ENCODE measurements at places on chromosomes 13 and 19. TPM values are rescaled to one million over a fixed set of nuclear protein-coding genes. Genes with fewer than 3 reads are reported as not detected.

GRCh38 chr13:76837801-76838200 lies 48.4 kb downstream of the KCTD12 start:
- H3K36me3 ChIP-seq, result no peaks in the 10 kb centered on the region
- H3K27me3 ChIP-seq, result no peaks in the 10 kb centered on the region
- H3K4me1 ChIP-seq, result peaks cover 4% of the 10 kb centered on the region
- DNase-seq, result no peak
- H3K4me3 ChIP-seq, result no peak overlapping the region
- no peak overlapping the region for H3K27ac ChIP-seq

The SIAH3 gene
- total RNA-seq, result 0.09 TPM

DNA sequence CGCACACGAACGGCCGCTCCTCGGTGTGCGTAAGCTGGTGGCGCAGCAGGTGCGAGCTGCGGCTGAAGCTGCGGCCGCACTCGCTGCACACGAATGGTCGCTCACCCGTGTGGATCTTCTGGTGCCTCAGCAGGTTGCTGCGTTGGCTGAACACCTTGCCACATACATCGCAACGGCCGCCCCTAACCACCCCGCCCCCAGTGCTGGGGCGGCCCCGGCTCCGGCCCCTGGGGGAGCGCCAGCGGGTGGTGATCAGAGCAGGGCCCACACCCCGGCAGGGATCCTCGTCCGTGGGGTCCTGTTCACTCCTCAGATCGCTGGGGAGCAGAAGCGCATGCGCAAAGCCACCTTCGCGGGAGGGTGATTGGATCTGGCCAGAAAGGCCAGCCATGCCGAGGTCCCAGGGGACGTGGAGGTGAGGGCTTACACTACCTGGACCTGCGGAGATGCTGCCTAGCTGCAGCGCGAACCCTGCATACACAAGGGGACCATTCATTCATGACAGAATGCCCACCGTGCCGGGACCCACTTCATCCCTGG lies 4.7 kb upstream of the UBE2M start:
- peaks cover 56% of the 10 kb centered on the region for H3K27me3 ChIP-seq
- 0 out of 2 replicates have a peak, but pooled peaks cover 3% of the 10 kb centered on the region for H3K36me3 ChIP-seq
- H3K4me3 ChIP-seq, result peak overlapping the region; percentile 66
- no peak overlapping the region for H3K27ac ChIP-seq
- DNase-seq, result peak; percentile 30

The FGF14 gene
- 0.80 TPM for total RNA-seq

The ZNF568 gene
- 9.4 TPM for total RNA-seq

DNA sequence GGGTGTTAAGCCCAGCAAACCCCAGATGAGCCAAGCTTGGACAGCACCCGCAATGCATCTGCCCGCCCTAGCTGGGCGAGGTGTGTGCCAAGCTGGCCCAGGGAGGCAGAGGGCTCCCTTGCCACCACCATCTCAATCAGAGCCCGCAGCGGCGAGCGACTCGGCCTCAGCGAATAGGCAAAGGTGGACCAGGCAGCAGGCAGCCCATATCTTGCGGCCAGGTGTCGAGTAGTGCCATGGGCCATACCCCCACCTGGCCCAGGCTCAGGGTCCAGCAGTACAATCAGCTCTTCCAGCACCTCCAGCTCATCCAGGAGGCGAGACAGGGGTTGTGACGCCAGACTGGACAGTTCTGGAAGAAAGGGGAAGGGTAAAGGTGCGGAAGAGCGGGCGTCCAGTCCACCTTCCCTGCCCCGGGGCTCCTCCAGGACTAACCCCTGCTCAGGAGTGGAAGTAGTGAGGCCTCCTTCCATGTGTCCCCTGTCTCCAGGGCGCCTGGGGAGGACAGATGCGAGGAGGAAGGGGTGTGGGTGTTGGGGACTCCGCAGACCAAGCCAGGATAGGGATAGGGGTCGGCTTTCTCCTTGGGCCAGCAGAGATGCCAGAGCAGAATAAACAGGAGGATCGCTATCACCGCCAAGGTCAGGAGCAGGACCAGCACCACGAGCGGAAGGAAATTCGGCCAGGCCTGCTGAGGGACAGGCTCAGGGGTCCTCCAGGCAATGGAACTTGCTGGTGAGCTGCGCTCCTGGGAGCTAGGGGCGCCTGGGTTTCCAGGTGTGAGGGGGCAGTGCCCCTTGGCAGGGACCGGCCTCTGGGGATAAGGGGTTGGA lies 2.8 kb downstream of the IGFLR1 start:
- H3K36me3 ChIP-seq, result peaks cover 26% of the 10 kb centered on the region
- peak overlapping the region; percentile 81 for H3K4me3 ChIP-seq
- DNase-seq, result no peak

DNA sequence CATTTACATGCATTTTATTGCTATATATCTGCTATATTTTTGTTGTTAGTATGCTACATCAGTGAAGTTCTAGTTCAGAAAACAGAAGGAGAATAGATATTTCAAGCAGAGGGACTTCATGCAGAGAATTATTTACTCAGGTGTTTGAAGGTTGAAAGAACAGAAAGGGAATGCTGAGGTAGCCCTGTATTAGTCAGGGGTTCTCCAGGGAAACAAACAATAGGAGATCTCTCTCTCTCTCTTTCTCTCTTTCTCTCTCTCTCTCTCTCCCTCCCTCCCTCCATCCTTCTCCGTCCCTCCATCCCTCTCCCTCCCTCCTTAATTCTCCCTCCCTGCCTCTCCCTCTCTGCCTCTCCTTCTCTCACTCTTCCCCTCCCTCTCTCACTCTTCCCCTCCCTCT lies 114.3 kb upstream of the TDRD3 start:
- no peaks in the 10 kb centered on the region for H3K27me3 ChIP-seq
- peaks cover 8% of the 10 kb centered on the region for H3K36me3 ChIP-seq
- H3K4me1 ChIP-seq, result peaks cover 26% of the 10 kb centered on the region
- no peak for DNase-seq

DNA sequence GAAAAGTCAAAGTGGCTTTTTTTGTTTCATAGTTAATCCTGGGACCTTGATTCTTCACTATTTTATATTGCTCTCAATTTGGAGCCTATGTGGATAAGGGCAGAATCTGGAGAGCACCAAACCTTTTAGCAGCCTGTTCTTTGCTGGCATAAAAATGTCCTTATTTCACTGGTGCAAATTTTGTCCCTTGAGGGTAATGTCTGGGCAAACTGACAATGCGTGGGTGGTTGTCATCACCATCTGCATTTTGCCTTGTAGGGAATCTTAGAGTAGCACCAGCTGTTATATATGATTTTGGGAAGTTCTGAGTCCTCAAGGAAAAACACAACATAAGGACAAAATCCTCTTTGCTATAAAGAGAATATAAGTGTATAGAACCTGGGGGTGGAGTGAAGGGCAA lies 336.9 kb upstream of the HTR2A start:
- peaks cover 8% of the 10 kb centered on the region for H3K4me1 ChIP-seq
- no peak overlapping the region for H3K27ac ChIP-seq
- H3K27me3 ChIP-seq, result no peaks in the 10 kb centered on the region
- no peak for DNase-seq
- H3K36me3 ChIP-seq, result peaks cover 16% of the 10 kb centered on the region

DNA sequence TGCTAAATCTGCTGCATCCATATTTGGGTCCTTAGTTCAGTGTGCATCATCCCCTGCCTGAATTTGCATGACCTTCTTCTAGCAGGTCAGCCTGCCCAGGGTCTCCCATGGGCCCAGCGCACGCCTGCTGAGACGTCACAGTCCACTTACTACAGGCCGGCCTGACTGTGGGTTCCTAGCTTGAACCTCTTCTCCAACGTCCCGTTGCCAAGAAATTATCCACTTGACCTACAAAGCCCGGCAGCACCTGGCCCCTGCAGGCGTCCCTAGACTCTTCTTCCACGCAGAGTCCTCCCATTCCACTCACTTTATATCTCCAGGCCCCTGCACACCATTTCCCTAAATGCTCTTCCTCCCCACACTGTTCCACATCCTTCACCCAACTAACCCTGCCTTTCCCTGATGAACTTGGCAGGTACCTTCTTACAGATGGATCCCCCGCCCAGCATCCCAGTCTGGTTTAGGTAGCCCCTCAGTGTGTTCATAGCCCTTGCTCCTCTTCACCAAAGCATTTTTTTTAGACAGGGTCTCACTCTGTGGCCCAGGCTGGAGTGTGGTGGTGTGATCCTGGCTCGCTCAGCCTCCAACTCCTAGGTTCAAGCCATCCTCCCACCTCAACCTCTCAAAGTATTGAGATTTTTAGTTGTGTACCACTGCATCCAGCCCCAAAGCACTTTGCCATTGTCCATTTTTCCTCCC lies 155.0 kb upstream of the SOX1 start:
- peaks cover under 1% of the 10 kb centered on the region for H3K27me3 ChIP-seq
- H3K27ac ChIP-seq, result no peak overlapping the region
- 0 out of 2 replicates have a peak, but pooled peaks cover 4% of the 10 kb centered on the region for H3K4me1 ChIP-seq
- H3K4me3 ChIP-seq, result no peak overlapping the region
- peak; percentile 1 for DNase-seq
- no peaks in the 10 kb centered on the region for H3K36me3 ChIP-seq

GRCh38 chr19:2575734-2576481 lies 100.0 kb downstream of the GADD45B start:
- H3K4me3 ChIP-seq, result no peak overlapping the region
- H3K27ac ChIP-seq, result 0 out of 2 replicates have a peak overlapping the region, but pooled peaks have one; percentile 52
- no peaks in the 10 kb centered on the region for H3K27me3 ChIP-seq

- no peaks in the 10 kb centered on the region for H3K36me3 ChIP-seq
- H3K27me3 ChIP-seq, result no peaks in the 10 kb centered on the region
Measured at GRCh38 chr13:59721926-59722910, 441.5 kb downstream of the DIAPH3 start.

The C19orf81 gene
- total RNA-seq, result 22.9 TPM

The GIPR gene
- total RNA-seq, result 1.7 TPM

DNA sequence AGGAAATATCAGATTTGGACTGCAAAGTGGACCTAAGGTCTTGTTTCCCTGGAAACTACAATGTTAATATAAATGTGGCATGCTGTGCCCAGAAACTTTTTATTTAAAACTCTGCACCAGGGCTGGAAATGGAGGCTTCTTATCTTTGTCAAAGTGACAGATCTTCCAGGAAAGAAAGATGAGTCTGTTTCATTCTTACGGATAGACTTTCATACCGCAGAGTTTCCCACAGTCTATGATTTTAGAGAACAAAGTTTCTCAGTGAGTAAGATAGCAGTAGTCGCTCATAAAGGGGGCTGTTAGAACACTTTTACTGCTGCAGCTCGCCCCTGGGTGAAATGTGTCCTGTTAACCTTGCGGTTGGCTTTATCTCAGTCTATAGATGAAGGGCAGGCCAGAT lies 6.7 kb downstream of the CLEC11A start:
- H3K27me3 ChIP-seq, result peaks cover 35% of the 10 kb centered on the region
- no peak for DNase-seq
- H3K36me3 ChIP-seq, result no peaks in the 10 kb centered on the region
- H3K27ac ChIP-seq, result no peak overlapping the region

- peaks cover 33% of the 10 kb centered on the region for H3K27me3 ChIP-seq
- peak; percentile 55 for DNase-seq
- peak overlapping the region; percentile 41 for H3K4me3 ChIP-seq
- H3K4me1 ChIP-seq, result peaks cover 34% of the 10 kb centered on the region
- no peak overlapping the region for H3K27ac ChIP-seq
- no peaks in the 10 kb centered on the region for H3K36me3 ChIP-seq
Measured at GRCh38 chr19:13091400-13092157, 11.1 kb downstream of the LYL1 start.

DNA sequence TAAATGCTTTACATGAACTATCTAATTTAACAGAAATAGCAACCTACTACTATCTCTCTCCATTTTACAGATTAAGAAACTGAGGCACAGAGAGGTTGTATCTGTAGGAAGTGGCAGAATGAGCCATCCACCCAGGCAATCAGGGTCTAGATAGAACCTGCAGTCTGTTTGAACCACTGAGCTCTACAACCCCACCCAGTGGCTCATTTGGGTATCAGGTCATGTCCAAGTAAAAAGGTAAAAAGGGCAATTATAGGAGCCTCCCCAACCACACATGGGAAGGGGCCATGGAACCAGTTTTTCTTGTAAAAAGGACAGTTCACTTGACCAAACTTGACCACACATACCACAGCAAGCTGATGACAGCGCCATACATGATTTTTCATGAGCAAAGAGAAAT lies 92.9 kb upstream of the SGCG start:
- H3K4me1 ChIP-seq, result no peaks in the 10 kb centered on the region
- peak; percentile 62 for DNase-seq
- H3K4me3 ChIP-seq, result no peak overlapping the region
- peaks cover 4% of the 10 kb centered on the region for H3K36me3 ChIP-seq
- H3K27me3 ChIP-seq, result no peaks in the 10 kb centered on the region

DNA sequence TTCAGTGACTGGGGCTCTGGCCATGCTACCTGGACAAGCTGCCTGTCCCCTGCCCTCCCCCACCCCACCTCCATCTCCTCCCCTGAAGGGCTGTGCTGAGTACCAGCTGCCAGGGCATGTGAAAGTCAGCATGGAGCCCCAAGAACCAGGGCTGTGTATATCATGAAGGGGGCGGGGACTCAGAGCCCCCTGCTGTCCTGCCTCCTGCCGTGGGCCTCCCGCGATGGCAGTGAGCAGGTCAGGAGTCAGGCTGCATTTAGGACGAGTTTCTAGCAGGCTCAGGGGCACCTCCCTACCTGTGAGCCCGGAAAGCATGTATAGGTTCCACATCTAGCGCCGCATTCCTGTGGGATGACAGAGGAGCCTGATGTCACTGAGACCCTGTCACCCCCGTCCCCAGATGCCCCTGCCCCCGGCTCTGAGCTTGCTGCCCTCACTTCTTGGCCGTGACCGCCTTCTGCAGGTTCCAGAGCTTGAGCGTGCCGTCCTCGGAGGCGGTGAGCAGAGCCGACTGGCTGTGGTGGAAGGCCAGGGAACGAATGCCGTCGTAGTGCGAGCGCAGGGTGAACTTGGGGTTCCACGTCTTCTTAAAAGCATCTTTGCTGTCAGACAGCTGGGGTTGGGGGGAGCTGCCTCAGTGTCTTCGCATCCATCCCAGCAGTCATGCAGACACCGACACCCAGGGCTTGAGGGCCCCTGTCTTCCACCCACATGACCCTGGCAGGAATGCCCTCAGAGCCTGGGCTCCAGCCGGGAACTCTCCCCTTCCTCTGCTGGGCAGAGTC lies 8.3 kb upstream of the PRKD2 start:
- H3K4me1 ChIP-seq, result peaks cover 14% of the 10 kb centered on the region
- no peaks in the 10 kb centered on the region for H3K27me3 ChIP-seq
- DNase-seq, result no peak

DNA sequence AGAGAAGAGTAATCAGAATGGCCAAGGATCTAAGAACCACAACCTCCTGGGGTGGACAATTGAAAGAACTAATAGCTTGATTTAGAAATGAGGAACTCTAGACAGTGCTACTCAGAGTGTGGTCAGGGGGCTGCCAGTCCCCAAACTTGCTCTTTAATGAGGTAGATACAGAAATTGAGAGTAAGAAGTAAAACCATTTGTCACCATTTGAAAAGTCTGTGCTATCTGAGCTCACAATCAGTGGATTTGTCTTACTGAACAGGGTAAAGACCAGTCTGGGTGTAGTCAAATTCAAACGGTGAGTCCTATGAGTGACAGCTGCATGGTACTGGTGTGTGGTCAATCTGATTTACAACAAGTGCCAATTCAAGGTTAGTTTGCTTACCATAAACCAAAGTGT lies 118.9 kb downstream of the KL start:
- no peak overlapping the region for H3K27ac ChIP-seq
- H3K4me1 ChIP-seq, result no peaks in the 10 kb centered on the region
- H3K36me3 ChIP-seq, result peaks cover 10% of the 10 kb centered on the region
- no peaks in the 10 kb centered on the region for H3K27me3 ChIP-seq
- DNase-seq, result no peak
- H3K4me3 ChIP-seq, result no peak overlapping the region
